Left colon (tissue), 2 donors: ENCODE measurements at places on chromosomes 7 and 10. TPM values are rescaled to one million over a fixed set of nuclear protein-coding genes. Genes with fewer than 3 reads are reported as not detected.

DNA sequence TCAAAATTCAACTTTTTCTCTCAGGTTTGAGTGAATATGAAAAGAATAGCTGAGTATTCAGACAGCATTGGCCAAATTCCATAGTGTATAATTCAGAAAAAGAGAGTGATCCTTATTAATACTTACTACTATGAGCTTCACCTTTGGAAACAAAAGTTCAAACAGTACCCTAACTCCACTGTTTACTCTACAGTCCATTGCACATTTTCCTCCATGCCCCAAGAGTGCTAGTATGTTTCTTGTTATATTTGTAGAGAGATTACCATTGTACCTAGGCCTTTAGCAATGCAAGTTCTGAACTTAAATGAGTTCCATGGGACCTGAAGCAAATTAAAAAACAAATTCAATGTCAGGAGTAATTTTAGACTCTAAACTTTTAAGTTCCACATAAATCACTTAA, 48.1 kb downstream of the MAGI2 start:
- DNase-seq, result no peak

DNA sequence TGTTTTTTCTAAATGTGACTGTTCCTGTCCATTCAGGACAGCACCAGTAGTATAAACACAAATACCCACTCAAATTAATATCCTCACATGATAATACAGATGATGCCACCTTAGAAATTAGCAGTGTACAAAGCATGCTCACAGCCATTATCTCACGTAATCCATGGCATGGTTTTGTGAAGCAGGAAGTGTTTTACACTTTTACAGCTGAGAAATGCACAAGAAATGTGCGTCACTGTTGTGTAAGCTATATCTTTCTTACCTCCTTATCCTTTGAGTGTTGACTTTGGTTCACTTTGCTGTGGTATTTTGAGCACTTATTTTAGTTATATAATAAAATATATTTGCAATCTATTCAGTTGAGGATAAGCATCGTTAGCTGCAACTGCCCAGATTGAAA, 31.6 kb downstream of the NKX2-3 start:
- DNase-seq, result no peak

DNA sequence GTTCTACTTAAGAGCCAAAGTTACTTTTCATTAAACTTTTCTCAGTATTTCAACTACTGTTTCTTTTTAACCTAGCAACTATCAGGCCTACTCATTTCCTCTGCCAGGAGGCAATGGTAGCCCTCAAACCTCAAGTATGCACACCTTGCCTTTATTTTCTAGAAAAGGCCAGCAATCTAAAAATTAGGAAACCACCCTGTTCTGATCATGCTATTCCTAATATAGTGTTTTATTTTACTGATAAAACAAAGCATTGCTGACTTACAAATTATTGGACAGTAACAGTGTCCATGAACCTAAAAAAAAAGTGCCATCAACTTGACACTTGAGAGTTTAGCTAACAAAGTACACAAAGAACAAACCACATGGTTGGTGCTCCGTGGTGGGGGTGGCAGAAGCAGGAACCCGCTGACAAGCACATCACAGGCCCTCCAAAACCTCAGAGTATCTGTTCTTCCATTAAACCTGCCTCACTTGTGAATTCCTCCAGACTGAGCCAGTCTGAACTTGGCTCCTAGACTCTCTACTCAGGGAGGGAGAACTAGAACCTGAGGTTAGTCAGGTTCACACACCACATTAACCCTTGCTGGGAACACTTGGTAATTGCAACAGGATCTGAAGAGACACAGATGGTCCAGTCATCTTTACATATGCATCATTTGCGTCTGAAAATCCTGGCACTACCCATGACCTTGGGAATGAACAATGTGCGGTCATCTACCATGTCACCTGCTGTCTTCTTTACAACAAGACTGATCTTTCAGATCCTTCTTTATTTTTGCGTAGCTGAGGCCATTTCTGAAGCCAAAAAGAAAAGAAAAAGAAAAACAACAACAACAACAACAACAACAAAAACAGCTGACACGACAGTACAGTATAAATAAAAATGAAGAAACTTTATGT, 31.9 kb downstream of the PIP4K2A start:
- no peak for DNase-seq

GRCh38 chr7:24842449-24843241, 85.4 kb upstream of the GSDME start:
- no peak for DNase-seq

DNA sequence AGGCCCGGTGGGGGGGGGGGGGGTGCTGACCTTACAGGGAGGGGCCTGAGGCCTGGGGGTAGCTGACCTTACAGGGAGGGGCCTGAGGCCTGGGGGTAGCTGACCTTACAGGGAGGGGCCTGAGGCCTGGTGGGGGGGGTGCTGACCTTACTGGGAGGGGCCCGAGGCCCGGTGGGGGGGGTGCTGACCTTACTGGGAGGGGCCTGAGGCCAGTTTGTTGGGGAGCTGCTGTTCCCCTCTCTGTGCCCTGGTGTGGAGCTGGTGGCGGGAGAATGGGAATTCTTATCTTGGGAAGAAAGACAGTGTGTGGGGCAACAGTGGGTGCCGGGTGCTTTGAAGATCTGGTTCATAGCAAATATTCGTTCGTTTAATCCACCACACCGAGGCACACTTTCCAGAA, 46.6 kb upstream of the CFAP46 start:
- no peak for DNase-seq

GRCh38 chr10:86267286-86268195, 99.1 kb downstream of the GRID1 start:
- no peak for DNase-seq

DNA sequence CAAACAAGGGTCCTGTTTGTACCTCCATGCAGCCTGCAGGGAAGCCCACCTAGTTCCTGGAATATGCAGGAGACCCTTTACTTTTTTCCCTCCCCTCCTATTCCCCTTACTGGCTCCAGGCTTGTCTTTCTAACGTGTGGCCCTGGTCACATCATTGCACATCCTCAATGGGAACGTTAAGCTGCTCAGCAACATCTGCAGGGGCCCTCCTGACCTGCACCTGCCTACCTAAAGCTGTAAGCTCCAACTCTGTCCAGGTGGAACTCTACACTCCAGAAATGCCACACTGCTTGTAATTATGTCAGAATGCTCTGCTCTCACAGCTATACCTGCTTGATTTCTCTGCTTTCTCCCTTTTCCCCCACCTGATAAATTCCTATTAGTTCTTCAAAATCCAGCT, 72.1 kb downstream of the ARMC3 start:
- no peak for DNase-seq

- peak; percentile 65 for DNase-seq
Measured at GRCh38 chr10:46106410-46107255, 60.6 kb upstream of the MSMB start.

GRCh38 chr10:130351466-130352290, 215.5 kb downstream of the GLRX3 start:
- no peak for DNase-seq

- peak; percentile 37 for DNase-seq
Measured at GRCh38 chr10:106795619-106796018, 368.9 kb downstream of the SORCS1 start.

- no peak for DNase-seq
Measured at GRCh38 chr10:119379466-119380071, 162.9 kb downstream of the RGS10 start.

DNA sequence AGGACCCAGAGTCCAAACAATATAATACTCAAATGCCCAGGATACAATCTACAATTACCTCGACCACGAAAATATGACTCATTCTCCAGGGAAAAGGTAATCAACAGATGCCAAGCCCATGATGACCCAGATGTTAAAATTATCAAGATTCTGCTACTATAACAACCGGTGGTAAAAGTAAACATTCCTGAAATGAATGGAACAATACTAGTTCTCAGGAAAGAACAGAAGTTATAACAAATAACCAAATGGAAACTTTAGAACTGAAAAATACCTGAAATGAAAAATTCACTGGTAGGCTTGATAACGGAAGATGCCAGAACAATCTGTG, 34.1 kb upstream of the GUSB start:
- no peak for DNase-seq

DNA sequence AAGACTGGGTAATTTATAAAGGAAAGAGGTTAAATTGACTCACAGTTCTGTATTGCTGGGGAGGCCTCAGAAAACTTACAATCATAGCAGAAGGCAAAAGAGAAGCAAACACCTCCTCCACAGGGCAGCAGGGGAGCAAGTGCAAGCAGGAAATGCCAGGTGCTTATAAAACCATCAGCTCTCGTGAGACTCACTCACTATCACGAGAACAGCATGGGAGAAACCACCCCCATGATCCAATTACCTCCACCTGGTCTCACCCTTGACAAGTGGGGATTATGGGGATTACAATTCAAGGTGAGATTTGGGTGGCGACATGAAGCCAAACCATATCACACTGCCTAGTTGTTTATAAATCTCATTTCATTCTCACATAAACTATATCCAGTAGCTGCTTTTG, 28.0 kb upstream of the CPN1 start:
- no peak for DNase-seq

DNA sequence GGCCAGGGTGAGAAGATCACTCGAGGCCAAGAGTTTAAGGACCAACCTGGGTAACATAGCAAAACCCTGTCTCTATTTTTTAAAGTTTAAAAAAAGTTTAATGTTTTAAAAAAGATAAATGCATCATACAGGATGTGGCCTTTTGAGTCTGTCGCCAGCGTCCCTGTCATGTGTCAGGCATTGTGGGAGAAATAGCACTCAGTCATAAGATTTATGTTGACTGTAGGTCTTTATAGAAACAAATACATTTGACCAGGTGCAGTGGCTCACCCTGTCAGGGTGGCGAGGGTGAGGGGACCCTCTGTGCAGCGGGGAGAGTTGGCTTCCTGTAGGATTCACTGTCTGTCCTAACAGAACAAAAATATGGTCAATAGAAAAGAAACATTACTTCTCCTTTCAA, 63.5 kb upstream of the SH2B2 start:
- DNase-seq, result no peak

DNA sequence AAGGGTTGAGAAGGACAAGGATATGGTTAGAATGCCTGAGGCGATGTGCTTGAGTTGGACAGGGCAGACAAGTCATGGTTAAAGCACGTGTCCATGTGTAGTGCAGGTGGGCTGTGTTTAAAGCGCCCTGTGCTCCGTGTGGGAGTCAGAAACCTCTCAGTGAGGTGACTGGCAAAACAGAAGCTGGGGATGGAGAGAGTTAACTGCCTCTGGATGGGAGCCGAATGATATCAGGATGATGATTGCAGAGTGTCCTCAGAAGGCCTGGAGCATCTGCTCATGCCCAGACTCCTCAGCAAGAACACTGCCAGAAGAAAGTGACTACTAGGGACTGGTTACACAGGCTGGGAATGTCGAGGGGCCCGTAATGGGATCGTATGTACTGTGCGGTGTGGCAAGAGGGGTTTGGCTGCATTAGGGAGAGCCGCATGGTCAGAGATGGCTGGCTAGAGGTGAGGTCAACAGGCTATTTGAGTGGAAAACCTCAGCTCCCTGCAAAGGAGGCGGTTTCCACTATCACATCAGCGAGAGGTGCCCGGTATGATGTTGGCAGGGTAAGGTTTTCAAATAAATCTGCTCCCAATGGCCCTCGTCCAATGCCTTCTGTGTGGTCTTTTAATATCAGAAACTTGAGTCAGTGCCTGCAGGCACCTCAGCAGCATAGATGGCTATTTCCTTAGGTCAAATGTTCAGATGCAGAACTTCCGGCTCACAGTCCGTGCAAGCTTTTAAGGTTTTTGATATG, 26.1 kb upstream of the MRC1 start:
- no peak for DNase-seq

DNA sequence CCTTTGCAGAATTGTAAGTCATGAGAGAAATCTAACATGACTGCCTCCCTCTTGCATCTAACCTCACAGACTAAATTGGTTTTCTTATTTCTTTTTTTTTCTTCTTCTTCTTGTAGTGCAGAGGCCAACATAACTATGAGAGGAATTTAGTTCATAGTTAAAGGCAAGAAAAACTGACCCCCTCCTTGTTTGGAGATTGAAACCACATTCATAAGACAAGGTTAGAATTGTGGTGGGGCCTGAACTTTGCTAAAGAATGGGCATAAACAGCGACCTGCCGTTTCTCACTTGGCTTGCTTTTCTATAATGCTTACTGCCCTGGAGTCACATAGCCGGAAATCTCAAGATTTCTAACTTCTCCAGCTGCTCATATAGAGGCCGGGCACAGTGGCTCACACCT, 2.4 kb upstream of the POLM start:
- DNase-seq, result no peak

- no peak for DNase-seq
Measured at GRCh38 chr10:101670635-101671034, 24.3 kb downstream of the FBXW4 start.

DNA sequence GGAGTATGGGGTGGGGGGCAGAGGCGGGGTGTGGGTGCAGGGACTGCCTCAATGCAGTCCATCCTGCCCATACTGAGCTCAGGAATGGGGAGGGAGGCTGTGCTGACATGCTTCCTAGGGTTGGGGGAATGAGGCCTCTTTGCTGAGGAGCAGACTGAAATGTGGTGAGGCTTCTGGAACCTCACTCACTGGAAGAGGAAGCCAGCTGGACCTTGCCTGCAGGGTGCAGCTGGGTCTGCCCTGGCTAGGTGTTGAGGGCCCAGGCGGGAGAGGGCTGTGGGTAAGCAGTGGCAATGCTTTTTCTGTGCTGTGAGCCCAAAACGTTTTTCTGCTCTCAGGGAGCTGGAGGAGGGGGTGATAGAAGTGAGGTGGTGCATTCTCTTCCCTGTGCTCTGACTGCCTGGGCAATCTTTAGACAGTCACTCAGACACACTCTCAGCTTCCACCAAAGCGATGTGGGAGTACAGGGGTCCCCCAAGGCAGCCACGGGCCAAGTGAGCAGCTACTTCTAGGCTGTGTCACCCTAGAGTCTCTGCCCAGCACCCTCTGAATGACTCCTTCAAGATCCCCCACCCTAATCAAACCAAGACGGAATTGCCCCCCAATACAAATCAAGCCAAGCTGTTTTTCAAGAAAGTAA, 41.1 kb upstream of the BMPR1A start:
- DNase-seq, result no peak

- DNase-seq, result no peak
Measured at GRCh38 chr7:94700926-94701554, 45.1 kb upstream of the SGCE start.

GRCh38 chr7:115674467-115675024, 356.0 kb downstream of the TFEC start:
- no peak for DNase-seq

- DNase-seq, result no peak
Measured at GRCh38 chr10:130037169-130037661, 73.1 kb upstream of the EBF3 start.

Gene ANKRD22
- 21.6 TPM for total RNA-seq

Gene PRSS37
- total RNA-seq, result not detected

Gene LBX1
- not detected for total RNA-seq

Gene HELLS
- 22.8 TPM for total RNA-seq

Gene OR6V1
- total RNA-seq, result not detected

Gene RSU1
- total RNA-seq, result 79.7 TPM

Gene C10orf88
- 6.0 TPM for total RNA-seq
